Activated T-cell treated with anti-CD3 and anti-CD28 coated beads, Interleukin-2, amount 50 U/mL, for 24 hours (primary cell): ENCODE measurements at places on chromosomes 1 and 21.

GRCh38 chr1:1628754-1629429 lies 3.1 kb upstream of the MMP23B start:
- DNase-seq, result peak; percentile 72

DNA sequence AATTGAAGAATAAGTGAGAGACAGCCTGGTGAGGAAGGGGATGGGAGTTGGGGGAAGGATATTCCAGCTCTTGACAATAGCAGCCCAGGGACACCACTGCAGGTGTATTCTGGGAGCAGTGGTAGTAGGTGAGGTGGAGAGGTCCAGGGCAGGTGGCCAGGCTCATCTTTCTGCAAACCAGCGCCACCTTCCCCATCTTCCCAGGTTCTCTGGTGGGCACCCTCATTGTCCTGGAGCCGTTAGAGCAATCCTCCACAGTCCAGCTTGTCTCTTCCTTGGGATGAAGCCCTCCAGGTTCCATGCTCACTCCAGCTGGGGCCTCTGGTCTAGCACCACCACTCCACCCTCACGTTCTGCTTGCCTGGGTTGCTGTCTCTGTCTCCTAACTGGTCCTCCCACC lies 97.0 kb downstream of the IER5 start:
- DNase-seq, result peak; percentile 11

DNA sequence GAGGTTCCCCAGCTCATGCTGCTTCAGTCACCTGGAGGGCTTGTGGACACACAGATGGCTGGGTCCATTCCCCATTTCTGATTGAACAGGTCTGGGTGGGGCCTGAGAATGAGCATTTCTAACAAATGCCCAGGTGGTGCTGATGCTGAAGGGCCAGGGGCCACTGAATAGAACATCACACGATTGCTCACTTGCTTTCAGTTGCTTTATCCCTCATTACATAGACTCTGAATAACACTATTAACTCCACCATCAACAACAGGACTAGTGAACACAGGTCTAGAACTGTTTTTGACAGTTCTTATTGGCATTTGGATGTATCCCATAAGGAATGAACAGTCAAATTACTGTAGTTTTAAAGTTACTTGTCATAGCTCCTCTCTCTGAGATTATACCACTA lies 12.1 kb downstream of the TRAPPC10 start:
- peak; percentile 25 for DNase-seq

DNA sequence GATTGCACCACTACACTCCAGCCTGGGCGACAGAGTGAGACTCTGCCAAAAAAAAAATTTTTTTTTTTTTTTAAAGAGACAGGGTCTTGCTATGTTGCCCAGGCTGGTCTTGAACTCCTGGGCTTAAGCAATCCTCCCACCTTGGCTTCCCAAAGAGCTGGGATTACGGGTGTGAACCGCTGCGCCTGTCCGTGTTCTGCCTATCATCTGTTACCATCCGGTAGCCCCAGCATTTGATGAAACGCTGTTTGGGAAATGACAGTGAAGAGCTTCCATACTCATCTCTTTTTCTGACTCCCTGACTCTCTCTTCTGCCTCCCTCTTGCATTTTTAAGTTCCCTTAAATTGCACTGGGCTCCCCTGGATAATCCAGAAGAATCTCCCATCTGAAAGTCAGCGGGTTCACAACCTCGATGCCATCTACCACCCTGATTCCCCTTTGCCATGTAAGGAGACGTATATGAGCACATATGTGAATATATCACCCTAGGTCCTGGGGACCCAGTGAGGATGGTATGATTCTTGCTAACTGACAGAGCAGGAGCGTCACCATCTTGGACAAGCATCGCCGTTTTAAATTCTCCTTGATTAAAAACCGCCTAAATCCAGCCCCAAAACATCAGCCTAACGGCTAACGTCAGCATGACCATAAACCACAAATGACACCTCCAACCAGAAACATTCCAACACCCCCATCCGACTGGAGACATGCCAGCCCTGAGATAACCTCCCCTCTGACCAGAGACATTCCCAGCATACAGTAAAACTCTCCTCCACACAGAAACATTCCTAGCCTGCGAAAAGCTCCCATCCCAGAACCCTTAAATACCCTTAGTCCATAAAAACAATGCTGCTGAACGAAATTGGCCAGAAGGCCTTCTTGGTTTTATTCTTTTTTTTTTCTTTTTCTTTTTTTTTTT lies 12.4 kb downstream of the TNFRSF8 start:
- DNase-seq, result no peak

DNA sequence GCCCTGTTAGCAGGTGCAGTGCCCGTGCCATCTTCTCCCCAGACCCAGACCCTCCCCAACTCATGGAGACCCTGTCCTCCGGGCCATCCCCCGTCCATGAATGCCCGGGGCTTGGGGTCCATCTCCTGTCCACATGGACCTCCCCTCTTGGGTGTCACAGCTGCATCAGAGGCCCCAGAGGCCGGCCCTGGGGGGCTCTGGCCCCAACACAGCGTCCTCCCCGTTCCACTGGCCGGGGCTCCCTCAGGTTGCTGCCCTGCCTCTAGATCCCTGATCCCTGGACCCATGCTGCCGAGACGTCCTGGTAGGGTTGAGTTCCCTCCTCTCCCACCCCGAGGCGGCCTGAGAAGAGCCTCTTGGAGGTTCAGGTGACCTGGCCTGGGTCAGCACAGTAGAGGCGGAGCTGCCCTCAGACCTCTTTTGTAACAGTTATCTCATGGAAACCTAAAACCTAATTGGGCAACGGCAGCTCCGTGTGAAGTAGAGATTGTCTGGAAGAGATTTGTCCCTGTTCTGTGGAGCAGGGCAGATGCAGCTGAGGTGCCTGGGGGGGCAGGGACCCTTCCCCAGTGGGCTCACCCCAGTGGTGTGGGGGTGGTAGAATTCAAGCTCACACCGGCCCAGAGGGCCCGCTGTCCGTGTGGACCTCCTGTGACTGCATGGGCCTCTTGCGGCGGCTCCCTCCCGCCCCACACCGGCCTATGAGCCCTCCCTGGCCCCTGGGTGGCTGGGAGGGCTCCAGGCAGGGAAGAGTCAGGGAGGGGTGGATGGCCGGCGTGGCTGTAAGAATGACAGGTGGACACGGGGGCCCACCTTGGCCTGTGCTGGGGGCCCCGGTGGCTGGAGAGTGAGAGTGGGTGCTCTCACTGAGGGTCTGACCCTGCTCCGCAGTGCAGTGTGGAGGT lies 56.1 kb downstream of the SKI start:
- DNase-seq, result no peak
